ENCODE measurements at places on chromosomes 4 and X.

- DNase-seq, result no peak
Observed at GRCh38 chrX:33434256-33435092, 223.1 kb upstream of the DMD start.

- DNase-seq, result no peak
Observed at GRCh38 chrX:138866643-138867042, 155.1 kb upstream of the FGF13 start.

GRCh38 chr4:57090079-57090478 lies 20.1 kb downstream of the IGFBP7 start:
- no peak for DNase-seq

DNA sequence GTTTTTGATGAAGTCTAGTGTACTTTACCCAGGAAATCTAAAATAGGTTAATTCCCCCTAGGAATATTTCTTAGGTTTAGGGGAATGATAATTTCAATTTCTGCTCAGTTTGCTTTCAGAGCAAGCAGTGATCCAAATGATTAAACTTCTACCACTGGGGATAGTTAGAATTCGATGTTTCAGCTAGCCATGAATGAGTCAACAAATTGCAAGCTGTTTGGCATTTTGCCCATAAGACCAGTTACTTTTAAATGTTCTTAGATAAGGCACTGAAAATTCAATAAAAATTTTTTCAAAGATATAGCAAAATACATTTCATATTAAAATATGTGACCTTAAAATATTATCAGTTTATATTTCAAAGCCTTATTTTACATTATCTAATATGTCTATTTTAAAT lies 993.6 kb downstream of the ARAP2 start:
- DNase-seq, result peak; percentile 17

- DNase-seq, result no peak
Observed at GRCh38 chrX:24426340-24426913, 38.7 kb upstream of the PDK3 start.

- DNase-seq, result peak; percentile 50
Observed at GRCh38 chr4:126364311-126364911, 1049.7 kb downstream of the FAT4 start.

- DNase-seq, result no peak
Observed at GRCh38 chr4:177667687-177668086, 225.4 kb upstream of the AGA start.

DNA sequence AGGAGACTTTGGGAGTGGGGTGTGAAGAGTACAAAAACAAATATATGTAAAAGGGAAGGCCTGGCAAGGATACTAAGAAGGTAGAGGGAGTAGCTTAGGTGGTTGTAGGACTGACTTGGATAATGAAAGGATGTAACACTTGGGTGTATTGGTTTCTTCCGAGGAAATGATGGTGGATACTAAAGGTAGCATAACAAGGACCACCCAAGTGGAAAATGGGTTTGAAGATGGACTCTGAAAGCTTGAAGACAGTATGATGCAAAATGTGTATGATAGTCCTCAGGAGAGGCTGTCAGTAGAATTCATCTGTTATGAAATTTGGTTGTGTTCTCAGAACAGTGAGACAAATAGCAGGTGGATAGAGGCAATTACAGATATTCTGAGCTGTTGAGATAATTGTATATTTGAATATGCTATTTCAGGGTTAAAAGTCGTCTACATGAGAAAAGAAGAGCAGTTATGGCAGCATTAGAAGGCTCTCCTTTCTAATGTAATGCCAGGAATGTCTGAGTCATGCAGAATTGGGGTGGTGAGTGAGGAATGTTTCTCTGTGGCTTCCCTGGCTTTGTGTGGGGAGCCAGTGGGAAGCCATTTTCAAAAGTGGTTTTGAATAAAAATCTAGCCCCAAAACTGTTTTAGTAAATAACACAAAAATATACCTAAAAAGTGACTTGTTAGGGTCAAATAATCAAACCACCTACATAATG lies 75.6 kb downstream of the FHIP1A start:
- no peak for DNase-seq

DNA sequence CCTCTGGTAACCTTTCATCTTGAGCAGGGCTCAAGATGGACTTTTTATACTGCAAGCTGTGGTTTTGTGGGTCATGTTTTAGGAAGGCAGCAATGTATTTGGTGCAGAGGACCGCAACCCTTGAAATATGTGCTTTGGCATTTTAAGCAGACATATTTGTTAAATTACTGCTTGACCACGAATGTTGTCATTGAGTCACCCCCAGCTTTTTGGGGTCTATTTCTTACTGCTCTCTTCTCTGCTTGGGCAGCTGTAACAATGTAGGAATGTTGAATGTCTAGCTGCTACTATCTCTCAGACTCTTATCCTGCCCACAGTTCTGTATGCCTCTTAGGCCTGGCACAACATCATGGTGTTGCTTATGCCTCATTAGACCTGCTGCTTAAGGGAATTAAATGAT lies 6.0 kb downstream of the RBPJ start:
- no peak for DNase-seq

DNA sequence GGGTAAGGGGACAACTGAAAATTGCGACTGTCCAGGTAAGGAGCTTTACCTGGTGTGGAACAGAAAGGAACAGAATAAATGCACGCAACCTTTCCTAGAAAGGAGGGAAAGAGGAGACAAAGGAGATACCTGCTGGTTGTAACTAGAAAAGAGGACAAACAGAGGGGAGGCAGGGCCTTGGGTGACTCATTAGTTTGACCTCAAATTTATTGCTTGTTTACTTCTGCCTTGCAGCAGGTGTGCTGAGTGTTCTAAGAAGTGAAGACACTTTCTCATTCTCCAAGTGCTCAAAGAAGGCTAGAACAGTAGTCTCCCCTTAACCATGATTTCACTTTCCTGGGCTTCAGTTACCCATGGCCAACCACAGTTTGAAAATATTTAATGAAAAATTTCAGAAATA lies 123.1 kb upstream of the BOD1L1 start:
- DNase-seq, result no peak

DNA sequence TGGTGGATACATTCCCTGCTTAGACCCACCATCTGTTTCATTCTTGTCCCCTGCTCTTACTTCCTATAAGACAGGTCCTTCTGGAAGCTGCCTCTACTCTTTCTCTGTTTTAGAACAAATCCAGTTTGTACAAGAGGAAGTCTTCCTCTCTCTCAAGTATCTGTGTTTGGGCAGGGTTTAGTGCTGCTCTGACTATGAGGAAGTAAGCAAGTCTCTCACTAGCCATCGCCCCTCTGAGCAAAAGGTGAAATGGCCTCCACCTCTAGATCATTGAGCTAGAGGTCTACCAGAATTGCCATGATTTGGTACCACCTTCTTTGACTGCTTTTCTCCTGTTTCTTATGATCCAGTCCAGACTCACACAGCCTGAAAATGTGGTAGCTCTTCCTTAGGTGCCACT lies 8.4 kb downstream of the BTK start:
- no peak for DNase-seq

GRCh38 chr4:81030061-81030980 lies at the start of gene BMP3:
TSS of gene BMP3 (plus strand) at chr4:81030708. CDS start at chr4:81031285, 577 bp downstream.
- no peak for DNase-seq
